ENCODE measurements at places on chromosomes 1 and 21. TPM values are rescaled to one million over a fixed set of nuclear protein-coding genes. Genes with fewer than 3 reads are reported as not detected.

Gene EVA1C
- 3.1 TPM for polyA plus RNA-seq

- no peak for DNase-seq
Measured at GRCh38 chr1:14634486-14634885, 36.0 kb downstream of the KAZN start.

DNA sequence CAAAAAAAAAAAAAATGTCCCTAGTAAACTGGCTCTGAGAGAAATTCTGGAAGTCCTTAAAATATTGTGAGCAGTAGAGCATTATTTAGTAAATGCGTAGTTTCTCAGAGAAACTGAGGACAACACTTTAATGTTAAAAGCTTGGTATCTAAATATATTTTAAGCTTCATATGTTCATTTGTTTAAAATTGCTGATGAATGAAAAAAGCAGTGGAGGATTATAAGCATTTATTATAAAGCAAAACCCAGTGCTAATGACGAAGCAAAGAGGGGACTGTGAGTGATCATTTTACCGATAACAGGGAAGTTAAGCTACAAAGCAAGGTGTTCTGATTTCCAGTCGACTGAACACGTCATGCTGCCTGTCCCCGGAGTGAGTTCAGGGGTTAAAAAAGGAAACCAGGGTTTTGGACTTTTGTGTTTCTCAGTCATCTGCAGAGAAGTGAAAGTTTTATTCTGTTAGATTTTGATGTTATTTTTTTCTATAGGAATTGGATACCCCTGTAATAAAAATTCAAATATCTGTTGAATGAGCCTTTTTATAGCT, 64.5 kb upstream of the SCCPDH start:
- DNase-seq, result no peak

GRCh38 chr1:166391279-166392066, 224.7 kb upstream of the FAM78B start:
- DNase-seq, result no peak

DNA sequence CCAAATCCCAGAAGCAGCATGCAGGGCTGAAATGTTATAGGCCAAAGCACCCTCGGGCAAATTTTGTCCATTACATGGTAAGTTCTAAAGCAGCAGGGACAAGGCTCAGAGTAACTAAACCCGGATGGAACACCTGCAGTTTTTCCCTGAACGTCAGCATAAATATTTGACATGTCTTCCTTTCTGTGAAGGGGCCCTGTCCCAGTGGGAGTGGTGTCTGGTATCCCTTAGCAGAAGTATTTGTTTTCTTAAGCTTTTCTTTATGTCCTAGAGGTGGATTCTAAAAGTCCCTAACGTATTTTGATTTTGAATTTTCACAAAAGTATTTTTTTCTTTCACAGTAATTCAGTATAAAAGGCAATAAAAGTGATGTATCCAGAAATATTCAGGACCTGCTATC, 223.9 kb downstream of the ST6GALNAC3 start:
- no peak for DNase-seq

GRCh38 chr1:24925082-24925779, 4.8 kb downstream of the RUNX3 start:
- DNase-seq, result no peak

- no peak for DNase-seq
Measured at GRCh38 chr1:204730826-204731459, 45.4 kb upstream of the LRRN2 start.

DNA sequence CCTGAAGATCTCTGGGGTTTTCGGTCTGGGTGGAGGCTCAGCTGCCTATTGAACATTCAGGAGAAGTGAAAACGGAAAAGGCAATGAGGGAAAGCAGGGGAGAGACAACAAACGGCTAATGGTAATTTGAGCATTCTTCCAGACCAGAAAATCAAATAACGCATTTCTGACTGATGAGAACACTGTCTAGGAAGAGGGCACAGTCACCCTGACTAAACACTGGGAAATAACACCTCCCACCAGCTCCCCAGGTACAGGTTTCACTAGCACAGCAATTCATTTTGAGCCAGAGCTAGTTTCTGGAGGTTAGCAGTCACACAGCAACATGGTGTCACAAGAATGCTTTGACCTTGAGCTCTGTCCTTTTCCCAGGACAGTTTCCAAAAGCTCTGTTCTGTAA, 21.1 kb downstream of the NCF2 start:
- DNase-seq, result no peak

DNA sequence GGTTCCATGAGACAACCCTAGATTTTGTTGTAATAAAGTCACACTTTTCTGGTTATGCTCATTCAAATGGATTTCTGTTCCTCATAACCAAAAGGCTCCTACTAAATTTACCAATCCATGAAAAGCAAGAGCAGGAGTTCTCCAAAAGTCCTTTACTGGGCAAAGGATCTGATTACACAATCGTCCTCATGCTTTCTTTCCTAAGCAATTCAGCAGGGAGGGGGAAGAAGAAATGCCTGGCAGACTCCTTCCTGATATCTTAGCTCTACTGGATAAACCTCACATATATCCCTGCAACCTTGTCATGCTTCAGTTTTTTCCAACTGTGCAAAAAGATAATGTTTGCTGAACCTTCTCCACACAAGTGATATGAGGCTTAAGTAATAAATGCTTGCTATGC, 67.6 kb upstream of the GUCA2B start:
- DNase-seq, result no peak

Gene ARHGEF19
- 21.5 TPM for polyA plus RNA-seq

Gene MTARC1
- 22.7 TPM for polyA plus RNA-seq

DNA sequence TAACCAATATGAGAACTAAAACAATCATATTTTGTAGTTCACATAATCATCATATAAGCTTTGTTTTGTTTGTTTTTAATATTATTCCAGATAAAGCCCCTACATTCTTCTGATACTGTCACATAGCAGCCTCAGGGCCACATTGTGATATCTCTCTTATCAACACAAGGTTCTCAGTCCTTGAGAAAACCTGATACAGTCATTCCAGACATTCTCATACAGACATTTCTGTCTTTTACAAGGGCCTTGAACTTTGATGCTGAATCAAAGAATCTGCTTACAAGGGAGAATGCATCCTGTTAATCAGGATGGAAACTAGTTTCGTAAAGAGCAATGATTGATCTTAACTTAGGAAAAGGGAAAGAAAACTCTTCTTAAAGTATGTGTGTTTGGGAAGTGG, 12.7 kb upstream of the VCAM1 start:
- DNase-seq, result no peak

DNA sequence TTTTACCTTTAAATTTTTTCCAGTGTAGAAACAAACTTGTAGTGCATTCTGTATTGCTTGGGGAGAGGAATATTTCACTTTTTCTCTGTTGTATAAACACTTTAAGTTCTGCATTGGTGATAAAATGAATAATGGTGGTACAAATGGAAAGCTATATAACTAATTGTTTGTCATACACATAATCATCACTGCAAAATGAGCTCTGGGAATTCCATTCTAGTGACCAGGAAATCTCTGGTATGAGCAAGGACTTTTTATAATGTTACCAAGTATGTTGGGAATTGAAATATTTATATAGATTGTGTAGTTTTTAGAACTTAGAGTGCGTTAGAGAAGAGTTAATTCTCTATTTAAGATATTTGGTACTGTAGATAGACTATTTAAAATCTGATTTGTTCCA, 5.0 kb upstream of the FMN2 start:
- DNase-seq, result no peak

GRCh38 chr21:39630827-39631226, 18.1 kb downstream of the B3GALT5 start:
- DNase-seq, result no peak

Gene NUDT17
- polyA plus RNA-seq, result 6.1 TPM

Gene LCE3E
- polyA plus RNA-seq, result not detected

GRCh38 chr1:158185770-158186169, 5.1 kb downstream of the CD1D start:
- no peak for DNase-seq

GRCh38 chr1:54998677-54999076, at the start of gene BSND:
BSND (plus strand) TSS chr1:54998933; CDS start chr1:54999187, 254 bp downstream.
- no peak for DNase-seq

DNA sequence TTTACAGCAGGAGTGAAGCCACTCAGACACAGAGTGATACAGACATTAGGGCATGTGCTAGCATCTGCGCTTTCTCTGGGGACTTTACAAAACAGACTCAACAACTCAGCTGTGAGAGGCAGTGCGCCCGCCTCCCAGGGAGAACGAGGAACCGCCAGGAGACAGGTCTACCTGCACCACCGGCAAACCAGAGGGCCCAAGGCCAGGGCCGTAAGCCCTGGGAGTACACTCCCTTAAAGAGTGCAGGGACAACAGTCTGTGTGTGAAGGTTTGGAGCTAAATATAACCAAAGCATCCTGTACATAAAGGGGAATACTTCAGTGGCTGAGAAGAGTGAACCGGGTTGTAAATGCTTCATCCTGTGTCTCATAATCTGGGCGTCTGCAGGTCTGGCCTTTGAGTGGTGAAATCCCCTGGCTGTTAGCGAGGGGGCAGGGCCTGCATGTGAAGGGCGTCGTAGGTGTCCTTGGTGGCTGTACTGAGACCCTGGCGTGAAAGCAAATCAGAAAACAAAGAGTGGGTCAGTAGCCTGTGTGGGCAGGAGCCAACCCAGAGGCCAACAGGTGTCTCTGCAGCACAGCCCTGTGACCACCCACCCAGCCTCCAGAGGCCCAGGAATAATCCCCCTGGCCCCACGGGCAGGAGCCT, 86.9 kb downstream of the CD247 start:
- DNase-seq, result no peak

DNA sequence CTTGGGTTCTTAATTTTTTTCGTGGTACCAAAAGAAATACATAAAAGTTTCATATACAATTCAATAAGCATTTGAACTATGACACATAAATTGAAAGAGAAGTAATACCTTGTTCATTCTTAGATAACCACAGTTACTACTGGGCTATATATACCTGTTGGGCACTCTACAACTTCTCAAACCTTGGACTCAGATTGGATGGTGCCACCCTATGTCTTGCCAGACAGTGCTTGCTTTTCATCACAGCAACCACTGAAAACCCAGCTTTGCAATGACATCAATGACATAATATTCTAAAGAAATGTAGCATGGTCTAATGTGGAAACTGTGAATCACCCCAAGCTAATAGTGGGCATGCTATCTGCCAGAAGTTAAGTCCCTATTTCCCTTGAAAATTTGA, 62.8 kb upstream of the DPH5 start:
- DNase-seq, result no peak

DNA sequence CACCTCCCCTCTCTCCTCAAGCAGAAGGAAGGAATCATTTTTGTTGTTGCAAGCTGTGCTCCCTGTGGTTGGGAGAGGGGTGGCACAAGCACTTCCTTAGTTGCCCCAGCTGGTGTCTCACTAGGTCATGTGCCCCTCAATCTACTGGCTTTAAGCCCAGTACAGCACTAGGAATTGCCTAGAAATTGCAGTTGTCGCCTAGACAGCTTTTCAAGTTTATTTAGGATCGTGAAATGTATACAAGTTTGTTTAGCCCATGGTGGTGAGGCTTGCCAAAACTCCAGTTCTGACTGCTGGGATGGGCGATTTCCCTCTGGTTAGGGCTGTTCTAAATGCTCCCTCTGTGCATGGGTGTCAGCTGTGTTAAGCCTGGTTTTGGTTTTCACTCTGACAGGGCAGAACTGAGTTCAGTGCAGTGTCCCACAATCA, 126.8 kb upstream of the ZNF644 start:
- DNase-seq, result no peak

Gene NCMAP
- polyA plus RNA-seq, result 0.49 TPM

GRCh38 chr1:21834094-21834493, 22.0 kb downstream of the LDLRAD2 start:
- DNase-seq, result no peak

- DNase-seq, result no peak
Measured at GRCh38 chr1:28510273-28510969, 4.6 kb downstream of the RCC1 start.

Gene SHC1
- 87.1 TPM for polyA plus RNA-seq

Gene RPTN
- not detected for polyA plus RNA-seq

- DNase-seq, result no peak
Measured at GRCh38 chr1:92705446-92705845, 79.5 kb downstream of the EVI5 start.

GRCh38 chr1:86645851-86646250, 58.5 kb upstream of the SH3GLB1 start:
- DNase-seq, result no peak

DNA sequence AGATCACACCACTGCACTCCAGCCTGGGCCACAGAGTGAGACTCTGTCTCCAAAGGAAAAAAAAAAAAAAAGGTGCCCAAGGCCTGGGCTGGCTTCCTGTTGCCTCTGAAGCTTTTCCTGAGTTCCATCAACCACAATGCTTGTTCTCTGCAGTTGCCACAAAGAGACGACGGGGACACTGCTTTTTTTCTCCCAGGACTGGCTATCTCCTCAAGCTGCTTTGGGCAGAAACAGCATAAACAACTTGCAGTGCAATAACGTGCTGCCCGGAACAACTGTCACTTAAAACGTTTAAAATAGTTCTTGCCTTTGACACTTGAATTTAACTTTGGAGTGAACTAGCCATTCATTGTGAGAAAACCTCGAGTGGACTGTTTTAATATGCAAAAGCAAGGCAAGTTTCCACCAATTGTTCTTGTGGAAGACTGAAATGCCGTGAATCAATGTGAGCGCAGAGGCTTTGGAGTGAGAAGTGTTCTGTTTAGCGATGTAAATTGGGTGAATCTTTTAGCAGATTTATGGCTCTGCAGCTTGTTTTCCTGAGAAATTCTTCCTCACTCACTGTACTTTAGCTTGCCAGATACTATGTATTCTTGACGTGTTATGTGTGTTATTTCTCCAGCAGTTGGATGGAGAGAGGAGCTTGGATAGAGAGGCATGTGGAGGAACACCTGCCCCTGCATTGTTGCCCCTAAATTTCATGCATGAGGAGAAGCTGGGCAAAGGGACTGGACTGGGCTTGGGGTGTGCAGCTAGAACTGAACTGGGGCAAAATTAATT, 188.1 kb upstream of the KIAA0040 start:
- no peak for DNase-seq

Measured in right renal pelvis (tissue), 4 donors.